ENCODE measurements at places on chromosomes 3 and 15.

- no peak for DNase-seq
Observed at GRCh38 chr3:107796791-107797190, 274.0 kb downstream of the BBX start.

DNA sequence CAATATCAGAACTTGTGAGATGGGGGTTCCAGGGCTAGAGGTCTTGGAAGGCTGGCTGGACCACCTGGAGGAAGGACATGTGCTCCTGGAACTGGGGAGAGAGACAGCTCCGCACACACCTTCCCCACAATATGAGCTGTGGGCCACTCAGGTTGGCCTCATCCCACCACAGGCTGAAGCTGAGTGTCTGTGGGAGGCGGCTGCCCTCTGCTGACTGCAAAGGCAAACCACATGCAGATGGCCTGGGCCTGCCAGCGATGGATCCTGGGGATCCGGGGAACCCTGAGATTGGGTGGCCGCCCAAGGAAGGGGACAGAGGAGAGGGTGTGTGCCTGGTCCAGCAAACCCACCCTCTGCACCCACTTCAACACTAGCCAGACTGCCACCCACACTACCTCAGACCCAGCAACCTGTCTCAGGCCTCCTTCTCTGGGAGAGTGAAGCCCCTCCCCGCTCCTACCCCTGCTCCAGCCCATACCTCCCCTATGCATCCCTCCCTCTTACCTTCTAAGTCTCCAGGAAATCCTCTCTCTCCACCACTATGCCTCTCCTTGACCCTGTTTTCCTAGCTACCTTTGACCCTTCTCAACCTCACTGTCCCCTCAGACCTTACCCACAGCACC, 44.8 kb downstream of the CYP11A1 start:
- DNase-seq: no peak

DNA sequence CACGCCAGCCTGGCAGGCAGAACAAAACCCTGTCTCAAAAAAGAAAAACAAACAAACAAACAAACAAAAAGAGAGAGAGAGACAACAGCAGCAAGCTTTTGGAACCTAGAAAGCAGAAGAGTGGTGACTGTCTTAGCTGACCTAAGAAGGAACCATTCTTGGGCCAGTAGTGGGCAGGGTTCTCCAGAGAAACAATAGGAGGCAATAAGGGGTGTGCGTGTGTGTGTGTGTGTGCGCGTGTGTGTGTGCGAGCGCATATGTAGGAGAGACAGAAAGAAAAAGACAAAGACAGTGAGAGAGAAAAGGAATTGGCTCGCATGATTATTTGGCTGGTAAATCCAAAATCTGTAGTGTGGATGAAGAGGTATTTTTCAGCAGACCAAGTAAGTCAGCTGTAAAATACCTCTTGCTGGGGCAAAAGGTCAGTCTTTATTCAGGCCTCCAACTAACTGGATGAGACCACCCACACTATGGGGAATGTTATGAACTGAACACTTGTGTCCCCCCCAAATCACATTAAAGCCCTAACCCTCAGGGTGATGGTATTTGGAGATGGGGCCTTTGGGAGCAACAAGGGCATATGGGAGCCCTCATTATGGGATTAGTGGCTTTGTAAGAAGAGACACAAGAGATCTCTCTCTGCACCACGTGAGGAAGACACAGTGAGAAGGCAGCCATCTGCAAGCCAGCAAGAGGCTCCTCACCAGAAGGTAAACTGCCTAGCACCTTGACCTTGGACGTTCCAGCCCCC, 15.1 kb upstream of the BLM start:
- DNase-seq: no peak

GRCh38 chr15:43007551-43007950, 87.0 kb upstream of the TTBK2 start:
- DNase-seq: no peak

- DNase-seq: no peak
Observed at GRCh38 chr3:134839990-134840389, 44.9 kb downstream of the EPHB1 start.

GRCh38 chr3:139307072-139307491, 36.7 kb upstream of the MRPS22 start:
- no peak for DNase-seq

- no peak for DNase-seq
Observed at GRCh38 chr3:8635631-8636030, 9.0 kb downstream of the SSUH2 start.

- no peak for DNase-seq
Observed at GRCh38 chr3:18354701-18355100, 70.4 kb downstream of the SATB1 start.

GRCh38 chr3:30963223-30963722, 68.8 kb upstream of the GADL1 start:
- no peak for DNase-seq

- DNase-seq: no peak
Observed at GRCh38 chr3:94671078-94671477, 608.2 kb downstream of the NSUN3 start.

DNA sequence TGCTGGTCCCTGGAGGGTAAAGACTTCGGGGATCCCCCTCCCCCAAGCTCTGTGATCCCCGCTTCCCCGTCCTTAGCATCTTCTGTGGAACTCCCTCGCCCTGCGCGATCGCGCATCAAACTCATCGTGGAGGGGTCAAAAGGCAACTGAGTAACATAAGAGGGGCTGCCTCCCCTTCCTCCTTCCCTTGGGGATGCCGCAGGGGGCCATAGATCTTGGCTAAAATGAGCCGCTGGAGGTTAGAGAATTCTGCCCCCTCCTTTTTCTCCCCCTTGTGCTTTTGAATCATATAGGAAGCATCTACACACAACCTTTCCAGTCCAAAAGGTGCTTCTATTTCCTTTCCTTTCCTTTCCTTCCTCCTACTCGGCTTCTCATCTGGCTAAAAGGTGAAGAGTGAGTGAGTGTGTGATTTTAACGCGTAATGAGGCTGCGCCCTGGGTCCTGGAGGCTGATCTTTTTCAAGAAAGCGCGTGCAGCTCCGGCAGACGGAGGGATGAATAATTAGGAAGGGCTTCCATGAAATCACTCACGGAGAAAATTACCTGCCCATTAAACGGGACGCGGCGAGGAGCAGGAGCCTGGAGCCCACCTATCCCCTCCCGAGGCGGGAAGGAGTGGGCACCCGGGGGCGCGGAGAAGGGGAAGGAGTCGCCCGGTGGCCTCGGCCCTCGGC, 831 bp upstream of the ROBO2 start:
- no peak for DNase-seq

GRCh38 chr3:29311795-29312194, 30.9 kb downstream of the RBMS3 start:
- no peak for DNase-seq

GRCh38 chr3:146969356-146969755, 364.2 kb upstream of the PLSCR5 start:
- no peak for DNase-seq

- DNase-seq: no peak
Observed at GRCh38 chr15:74835312-74835823, 7.6 kb downstream of the ULK3 start.

DNA sequence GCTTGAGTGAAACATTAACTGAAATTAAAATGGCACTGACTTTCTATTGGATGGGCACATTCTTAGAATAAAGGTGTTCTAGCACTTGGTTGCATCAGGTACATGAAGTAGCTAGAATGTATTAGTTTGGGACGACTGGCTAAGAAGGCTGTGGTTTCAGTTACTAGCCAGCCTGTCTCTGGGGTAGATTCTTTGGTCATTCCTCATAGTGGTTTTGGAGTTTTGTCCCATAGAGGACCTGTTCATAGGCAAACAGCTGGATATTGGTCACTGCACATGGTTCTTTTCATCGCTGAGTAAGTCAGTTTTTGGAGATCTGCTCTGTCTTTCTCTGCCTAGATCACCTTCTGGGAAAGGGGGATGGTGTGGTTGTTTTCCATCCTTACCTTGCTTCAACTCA, 55.3 kb downstream of the ADAMTSL3 start:
- DNase-seq: no peak

GRCh38 chr3:184067573-184068055, 14.8 kb downstream of the HTR3C start:
- DNase-seq: no peak

GRCh38 chr15:65343374-65343981, 34.3 kb downstream of the IGDCC3 start:
- no peak for DNase-seq

DNA sequence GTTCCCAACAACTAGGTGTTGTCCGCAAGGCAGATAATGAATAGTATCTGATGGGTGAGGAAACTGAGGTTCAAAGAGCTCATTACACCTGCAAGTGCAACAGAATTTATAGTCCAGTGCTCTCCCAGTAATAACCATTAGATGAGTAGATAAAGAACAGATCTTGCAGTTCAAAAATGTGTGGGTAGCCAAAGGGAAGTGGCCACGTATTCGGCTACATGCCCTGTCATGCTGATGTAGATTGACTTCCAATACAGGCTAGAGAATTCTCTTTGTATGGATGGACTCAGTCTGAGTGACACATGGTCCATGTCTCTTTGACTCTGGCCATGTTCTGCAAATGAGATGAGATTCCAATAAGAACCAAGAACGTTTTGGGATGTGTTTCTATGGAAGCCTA, 187.9 kb upstream of the LPP start:
- no peak for DNase-seq

DNA sequence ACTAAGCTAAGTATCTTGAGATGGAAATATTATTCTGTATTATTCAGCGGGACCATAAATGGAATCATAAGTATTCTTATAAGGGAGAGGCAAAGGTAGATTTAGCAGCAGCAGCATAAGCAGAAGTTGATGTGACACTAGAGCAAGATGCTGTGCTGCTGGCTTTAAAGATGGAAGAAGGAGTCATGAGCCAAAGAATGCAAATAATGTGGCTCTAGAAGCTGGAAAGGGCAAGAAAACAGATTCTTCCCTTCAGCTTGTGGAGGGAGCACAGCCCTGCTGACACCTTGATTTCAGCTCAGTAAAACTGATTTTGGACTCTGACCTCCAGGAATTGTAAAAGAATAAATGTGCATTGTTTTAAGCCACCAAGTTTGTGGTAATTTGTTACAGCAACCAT, 144.2 kb upstream of the ANKRD28 start:
- no peak for DNase-seq

DNA sequence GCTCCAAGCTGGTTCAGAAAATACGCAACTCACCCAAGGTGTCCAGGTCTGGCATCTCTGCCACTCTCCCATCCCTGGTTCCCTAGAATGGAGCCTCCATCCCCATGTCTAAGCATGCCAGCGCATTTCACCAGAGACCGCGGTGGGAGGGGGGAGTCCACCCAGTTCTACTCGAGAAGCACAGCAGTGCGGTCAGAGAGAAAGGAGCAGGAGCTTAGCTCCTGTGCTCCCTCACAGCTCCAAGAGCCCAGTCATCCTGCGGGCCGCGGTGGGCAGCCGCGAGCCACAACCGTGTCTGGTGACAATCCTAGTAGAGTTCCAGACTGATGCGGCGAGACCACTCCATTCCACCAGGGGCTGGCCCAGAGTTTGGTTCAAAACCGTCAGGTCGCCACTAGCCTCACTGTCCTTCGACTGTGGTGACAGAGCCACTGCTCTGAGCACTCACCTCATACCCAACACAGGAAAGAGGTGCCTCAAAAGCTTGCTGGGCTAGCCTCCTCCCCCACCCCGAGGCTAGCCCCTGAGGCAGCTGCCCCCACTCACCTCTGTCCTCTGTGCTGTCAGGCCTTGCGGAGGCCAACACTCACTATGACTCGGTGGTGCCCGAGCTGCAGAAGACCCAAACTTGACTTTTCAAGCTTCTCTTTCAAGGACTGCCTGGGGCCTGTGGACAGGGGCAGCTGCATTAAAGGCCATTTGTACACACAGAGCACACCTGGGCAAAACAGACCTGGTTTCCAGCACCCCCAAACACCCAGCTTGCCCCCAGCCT, 185.4 kb downstream of the XXYLT1 start:
- no peak for DNase-seq

GRCh38 chr3:16254916-16255315, 9.8 kb downstream of the DPH3 start:
- DNase-seq: no peak

GRCh38 chr15:42373274-42373673, 14.0 kb downstream of the CAPN3 start:
- no peak for DNase-seq

GRCh38 chr3:172031996-172032395, 7.4 kb upstream of the FNDC3B start:
- DNase-seq: no peak

- DNase-seq: no peak
Observed at GRCh38 chr15:100759106-100759505, 120.5 kb upstream of the ALDH1A3 start.

DNA sequence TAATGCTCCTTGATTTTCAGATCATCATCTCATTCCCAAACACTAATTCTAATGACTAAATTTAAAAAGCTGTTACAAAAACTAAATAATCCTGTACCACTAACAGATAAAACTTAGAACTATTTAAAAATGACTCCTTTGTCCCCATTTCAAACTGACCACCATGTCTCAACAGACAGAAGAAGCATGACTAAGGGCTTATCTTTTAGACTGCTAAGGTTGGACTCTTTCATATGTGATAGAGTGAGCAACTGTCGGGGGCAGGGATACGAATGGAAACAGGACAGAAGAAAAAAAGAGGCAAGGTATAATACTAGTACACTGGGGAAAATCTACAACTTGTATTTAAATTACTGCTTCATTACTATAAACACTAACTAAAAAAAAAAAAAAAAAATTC, 23.3 kb downstream of the SNX4 start:
- DNase-seq: no peak

DNA sequence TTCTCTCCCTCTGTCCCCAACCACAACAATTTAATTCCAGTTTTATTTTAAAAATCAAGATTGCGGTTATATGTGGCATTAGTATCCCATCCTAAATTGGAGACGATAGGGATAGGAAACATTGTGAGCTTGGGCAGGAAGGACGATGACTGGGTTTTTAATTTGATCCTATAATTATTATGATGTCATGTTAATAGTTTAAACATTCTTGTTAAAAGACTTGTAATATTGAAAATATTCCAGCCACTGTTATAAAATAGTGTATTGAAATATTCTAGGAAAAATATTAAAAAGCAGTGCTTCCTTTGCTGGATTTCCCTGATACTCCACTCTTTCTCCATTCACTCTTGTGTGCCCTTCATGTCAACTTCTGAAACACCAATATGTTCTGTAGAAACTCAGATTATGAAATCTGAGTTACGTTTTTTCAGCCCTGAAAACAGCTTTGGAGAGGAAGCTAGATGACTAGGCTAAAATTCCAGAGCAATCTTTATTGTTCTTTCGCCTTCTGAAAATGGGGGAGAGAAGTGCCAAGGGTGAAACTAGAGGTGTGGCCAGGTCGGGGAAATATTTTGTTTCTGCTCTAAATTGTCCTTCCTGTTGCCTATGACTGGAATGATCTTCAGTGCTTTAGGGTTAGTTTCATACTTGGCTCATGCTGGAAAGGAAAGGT, 46.1 kb upstream of the MAP3K13 start:
- no peak for DNase-seq
